ENCODE measurements at places on chromosomes 12 and 14.

DNA sequence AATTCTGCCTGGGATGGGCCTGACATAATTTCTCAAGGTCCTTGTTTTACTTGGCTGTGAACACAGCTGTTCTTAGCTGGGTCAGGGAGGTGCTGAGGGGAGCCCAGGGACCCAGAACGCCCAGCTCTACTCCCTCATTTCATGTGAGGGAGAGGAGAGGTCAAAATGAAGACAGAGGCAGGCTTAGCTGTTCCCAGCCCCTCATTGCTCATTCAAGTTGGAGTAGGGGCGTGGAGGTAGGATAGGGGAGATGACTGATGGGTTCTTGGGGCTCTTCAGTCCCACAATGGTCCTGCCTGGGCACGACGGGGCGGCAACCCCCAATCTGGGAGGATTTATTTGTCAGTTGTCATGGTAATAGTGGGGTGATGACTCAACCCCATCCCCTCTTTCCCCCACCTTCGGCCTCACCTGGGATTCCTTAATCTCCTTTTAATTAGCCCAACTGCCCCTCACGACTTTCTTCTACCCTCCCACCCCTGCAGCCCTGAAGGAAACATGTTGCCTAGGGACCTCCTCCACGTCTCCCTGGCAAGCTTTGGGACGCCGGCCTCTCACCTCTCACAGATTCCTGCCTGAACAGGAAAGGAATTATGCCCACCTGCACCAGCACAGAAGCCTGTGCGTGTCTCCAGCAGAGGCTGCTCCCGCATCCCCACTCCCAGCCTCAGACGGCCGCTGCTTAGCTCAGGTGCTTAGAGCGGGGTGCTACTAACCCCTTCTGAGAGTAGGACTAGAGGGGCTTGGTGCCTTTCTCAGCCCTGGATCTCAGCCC is 10.2 kb downstream of the SPRYD3 start:
- no peak for DNase-seq

GRCh38 chr14:73796415-73796814 is 55.2 kb upstream of the PTGR2 start:
- no peak for DNase-seq

GRCh38 chr12:6071589-6071988 is 52.9 kb downstream of the VWF start:
- no peak for DNase-seq

DNA sequence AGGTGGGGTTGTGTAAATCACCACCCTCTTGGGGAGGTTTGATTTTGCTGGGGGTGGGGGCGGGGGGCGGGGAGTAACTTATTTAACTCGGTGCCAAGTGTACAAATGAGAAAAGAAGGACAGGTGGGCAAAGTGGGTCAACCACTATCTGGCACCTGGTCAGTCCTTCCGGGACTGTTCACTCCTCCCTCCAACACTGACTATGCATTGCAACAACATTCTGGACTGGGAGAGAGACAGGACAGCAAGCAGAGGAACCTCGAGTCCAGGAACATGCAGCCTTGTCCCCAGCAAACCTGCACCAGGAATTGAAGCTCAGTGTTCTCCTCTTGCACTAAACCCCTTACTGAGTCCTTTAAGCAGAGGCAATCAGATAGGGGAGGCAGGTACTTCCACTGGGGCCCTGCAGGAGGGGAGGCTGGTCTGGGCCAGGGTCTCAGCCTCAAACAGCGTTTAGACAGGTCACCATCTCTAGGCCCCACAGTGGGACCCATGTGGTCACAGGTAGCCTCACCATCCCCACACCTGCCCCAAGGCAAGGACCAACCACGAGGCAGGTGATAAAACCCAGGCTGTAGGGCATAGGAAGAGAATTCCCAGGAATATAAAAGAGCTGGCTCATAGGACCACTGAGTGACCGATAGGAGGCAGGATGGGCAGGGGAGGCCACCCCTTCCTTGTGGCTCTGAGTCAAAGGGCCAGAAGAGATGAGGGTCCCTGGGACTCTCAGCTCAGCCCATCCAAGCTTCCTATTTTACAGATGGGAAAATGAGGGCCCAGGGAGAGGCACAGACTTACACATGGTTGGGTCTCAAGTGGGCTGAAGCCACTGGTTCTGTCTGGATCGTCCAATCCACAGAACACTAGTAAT is 9.8 kb downstream of the CCDC85C start:
- no peak for DNase-seq

DNA sequence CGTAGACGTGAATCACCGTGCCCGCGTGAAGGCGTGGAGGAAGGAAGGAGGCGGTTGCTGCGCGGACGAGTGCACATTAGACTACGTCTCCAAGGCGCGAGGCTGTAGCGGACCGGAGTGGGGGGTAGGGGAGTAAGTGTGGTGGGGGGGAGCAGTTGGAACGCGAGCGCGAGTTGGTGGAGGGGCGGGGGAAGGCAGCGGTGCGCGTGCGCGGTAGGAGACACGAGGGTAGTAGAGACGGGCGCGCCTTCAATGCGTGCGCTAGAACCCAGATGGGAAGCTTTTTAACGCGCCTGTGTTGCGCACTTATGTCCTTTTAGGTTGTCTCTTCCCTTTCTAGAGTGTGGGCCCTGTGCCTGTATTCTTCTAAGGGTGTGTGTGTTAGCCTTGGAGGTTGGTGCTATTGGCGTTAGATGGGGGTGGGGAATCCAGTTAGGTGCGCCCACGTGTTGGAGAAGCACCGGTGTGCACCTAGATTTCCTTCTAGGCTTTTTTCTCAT is 604 bp downstream of the EIF4B start:
- DNase-seq = peak; percentile 67

- DNase-seq = no peak
Measured at GRCh38 chr12:48696626-48697025, 14.6 kb upstream of the KANSL2 start.

DNA sequence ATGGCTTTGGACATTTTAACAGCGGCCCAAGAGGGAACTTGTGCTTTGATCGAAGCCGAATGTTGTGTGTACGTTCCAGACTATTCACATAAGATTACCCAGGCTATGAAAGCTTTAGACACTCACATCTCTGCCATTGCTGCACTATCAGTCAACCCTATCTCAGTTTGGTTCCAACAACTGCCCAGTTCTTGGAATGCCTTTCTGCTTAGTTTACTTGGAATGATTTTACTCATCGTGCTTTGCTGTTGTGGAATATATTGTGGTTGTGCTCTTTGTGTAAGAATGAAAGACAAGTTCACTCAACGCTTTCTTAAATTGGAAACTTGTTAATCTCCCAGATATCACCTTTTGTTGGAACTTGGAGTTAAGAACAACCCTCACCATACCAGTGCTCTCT is 498.2 kb downstream of the GLT1D1 start:
- no peak for DNase-seq

- DNase-seq = no peak
Measured at GRCh38 chr12:120771097-120771496, 45.5 kb downstream of the ACADS start.

- no peak for DNase-seq
Measured at GRCh38 chr12:96034621-96035282, 635 bp downstream of the LTA4H start.
